Activated CD8-positive, alpha-beta memory T cell treated with anti-CD3 and anti-CD28 coated beads, Interleukin-2, amount 10 ng/mL, durations not matched to agents 7 days and 5 days (primary cell): ENCODE measurements at places on chromosomes 6 and 20. TPM values are rescaled to one million over a fixed set of nuclear protein-coding genes. Genes with fewer than 3 reads are reported as not detected.

MUC22 gene
- not detected for total RNA-seq

C20orf202 gene
- total RNA-seq, result not detected

DNA sequence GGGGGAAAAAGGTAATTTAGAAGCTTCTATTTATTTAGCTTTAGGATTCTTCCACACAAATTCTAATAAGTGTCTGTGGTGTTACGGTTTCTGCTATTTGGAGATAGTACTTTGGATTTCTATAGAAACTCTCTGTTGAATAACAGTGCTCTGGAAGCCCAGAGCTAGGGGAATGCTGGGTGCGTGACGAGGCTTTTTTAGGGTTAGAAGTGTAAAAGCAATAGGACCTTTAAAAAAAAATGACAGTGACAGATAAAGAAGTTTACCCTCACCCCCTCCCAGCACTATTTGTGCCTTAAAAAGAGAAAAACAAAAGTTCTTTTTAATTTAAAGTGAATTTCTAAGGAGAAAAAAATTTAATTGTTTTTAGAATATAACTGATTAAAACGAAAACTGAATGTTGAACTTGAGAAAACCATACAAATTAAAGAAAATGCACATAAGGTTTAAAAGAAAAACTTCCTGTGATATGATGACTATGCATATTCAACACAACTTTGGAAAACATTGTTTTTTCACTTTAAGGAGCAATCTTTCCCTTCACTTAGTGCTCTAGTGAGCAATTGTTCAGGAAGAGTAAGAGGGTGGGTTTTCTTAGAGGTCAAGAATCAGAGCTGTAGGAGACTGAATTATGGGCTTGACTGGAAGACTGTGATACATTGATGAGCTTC lies 89.6 kb upstream of the RIPOR2 start:
- peak overlapping the region; percentile 73 for H3K27ac ChIP-seq
- no peaks in the 10 kb centered on the region for H3K27me3 ChIP-seq
- H3K4me3 ChIP-seq, result peak overlapping the region; percentile 7
- peaks cover 11% of the 10 kb centered on the region for H3K36me3 ChIP-seq
- peaks cover 42% of the 10 kb centered on the region for H3K4me1 ChIP-seq

GRCh38 chr20:62138912-62139311 lies 4.3 kb downstream of the PSMA7 start:
- H3K36me3 ChIP-seq, result peaks cover 54% of the 10 kb centered on the region
- peaks cover 41% of the 10 kb centered on the region for H3K4me1 ChIP-seq
- no peak overlapping the region for H3K4me3 ChIP-seq
